ENCODE measurements at places on chromosomes 5 and 9.
A peak's percentile ranks its signal among the peaks of the same experiment; 100 is the strongest.

GRCh38 chr5:78065663-78066062 is 228.8 kb downstream of the AP3B1 start:
- no peak for DNase-seq

DNA sequence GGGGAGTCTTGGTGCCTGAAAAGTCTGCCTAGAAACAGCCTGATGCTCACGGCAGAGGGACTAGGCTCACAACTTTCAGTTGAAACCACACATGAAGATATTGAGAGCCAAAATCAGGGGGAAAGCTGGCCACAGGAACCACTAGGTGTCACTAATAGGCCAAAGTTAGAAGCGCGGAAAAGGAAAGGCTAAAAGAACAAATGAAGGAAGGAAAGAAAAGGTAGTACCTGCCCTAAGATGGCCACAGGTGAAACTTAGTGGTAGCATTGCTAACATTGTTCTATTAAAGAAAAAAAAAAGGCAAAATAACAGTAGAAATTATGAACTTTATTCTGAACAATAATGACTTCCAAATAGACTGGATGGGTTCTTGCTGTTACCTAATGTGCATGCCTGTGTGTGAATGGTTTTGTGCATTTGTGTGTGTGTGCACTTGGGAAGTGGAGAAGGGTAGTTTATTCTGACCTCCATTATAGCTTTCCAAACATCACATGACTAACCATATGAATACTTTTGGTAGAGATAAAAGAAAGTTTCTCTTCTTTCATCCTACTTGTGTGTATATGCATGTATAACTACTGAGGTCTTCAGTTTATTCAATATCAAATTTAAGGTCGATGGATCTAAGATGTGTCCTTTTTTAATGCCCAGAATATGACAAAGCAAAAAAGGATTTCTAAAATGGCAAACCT is 2.1 kb upstream of the RFESD start:
- peak; percentile 11 for DNase-seq

GRCh38 chr9:131397100-131397790 is 3.4 kb downstream of the PRRC2B start:
- DNase-seq: no peak

DNA sequence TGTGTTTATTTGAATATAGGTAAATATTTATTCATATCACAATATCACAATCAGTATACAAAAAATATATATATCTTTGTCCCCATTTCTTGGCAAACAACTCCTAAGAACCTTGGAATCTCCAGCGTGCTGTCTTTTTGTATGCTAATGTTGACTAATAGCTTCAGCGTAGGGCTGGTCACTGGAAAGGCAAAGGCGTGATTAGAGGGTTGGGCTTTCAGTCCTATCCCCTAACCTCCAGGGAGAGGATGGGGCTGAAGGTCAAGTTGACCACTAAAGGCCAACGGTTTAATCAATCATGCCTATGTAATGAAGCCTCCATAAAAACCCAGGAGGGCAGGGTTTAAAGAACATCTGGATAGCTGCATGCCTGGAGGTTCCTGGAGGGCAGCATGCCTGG is 79.6 kb upstream of the BNC2 start:
- no peak for DNase-seq

GRCh38 chr9:133304477-133305377 is 29.7 kb upstream of the ABO start:
- DNase-seq: no peak

DNA sequence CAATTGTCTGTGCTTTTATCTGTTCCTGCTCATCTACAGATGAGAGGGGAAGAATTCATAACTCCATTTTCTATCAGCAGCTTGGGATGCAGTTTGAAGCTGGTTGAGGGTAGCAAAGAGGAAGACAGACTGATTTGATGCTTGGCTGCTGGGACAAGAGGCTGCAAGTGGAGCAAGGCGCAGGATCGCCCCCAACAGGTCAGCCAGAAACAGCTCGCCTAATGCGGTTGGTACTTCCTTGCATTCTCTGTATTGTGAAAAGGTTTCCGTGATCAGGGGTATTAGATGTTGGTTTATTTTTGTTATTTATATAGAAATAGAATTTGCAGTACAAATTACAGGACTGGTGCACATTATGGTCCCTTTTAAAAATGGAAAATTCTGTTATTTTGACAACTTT is 40.6 kb downstream of the ZNF883 start:
- DNase-seq: no peak

GRCh38 chr5:142839711-142840346 is 69.7 kb downstream of the ARHGAP26 start:
- DNase-seq: no peak

DNA sequence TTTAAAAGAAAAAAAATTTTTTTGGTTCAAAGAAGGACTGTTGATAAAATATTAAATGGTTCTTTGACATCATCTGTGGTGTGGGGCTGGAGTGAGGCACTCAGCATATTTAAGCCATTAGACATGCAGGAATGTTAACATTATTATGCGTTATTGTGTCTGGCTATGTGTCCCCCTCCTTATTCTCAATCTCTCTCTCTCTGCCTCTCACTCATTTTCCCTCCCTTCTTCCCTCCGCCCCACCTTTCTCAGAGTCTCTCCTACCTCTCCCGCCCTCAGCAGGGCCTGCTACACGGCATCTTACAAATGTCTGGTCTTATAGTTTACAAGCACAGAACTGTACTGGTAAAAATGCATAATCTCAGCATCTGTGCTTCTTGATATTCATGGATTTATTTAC is 287.8 kb upstream of the TMEM161B start:
- no peak for DNase-seq

GRCh38 chr9:97985058-97985861 is 2.1 kb downstream of the ANP32B start:
- DNase-seq: peak; percentile 31

GRCh38 chr5:4275232-4275631 is 679.6 kb downstream of the IRX1 start:
- no peak for DNase-seq

GRCh38 chr5:173707392-173707791 is 90.9 kb upstream of the BOD1 start:
- no peak for DNase-seq

DNA sequence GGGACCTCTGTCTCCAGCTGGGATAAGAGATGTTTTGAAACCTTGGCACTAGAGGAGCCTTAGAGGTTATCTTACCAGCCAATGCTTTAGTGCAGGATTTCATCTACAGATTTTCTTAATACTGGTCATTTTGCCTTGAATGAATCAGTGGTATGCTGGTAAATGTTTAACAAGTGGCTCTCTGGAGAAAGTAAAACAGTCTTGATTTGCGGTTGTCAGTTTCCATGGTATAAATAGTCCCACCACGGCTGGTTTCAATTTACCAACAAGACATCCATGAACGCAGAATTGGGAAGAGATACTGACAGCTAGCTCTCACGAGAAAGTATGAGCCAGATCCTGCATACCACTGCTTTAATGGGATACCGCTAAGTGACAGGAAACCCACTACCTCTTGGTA is 56.7 kb upstream of the CXCL14 start:
- no peak for DNase-seq

DNA sequence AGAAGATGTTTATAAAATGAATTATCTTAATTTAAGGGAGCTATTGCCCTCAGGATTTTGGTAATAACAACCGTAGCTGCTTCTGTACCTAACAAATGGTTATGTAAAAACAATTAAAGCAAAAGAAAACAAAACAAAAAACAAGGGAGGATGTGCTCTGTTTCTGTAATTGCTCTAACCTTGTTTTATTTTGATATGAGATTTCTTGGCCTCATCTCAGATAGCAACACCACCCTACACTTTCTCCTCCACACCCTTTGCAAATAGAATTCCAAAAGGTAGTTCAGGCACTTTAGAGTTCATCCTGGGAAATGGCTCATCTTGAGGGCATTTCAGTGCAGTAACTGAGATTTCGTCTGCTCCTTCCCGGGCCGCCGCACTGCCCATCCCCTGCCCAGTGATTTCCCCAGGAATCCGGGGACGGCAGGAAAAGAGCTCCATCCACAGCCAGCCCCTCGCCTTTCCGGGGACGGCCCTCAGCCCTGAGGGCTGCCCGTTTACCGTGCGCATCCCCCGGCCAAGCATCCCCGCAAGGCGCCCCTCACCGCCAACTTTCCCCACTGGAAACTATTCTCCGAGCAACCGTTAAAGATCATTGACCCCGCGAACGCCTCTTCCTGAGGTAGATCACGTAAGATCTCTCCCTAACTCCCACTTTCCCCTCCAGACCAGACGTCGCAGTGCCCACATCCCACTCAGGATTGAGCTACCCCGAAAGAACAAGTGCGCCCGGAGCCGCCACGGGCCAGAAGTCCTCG is 1.2 kb downstream of the FNBP1 start:
- no peak for DNase-seq

DNA sequence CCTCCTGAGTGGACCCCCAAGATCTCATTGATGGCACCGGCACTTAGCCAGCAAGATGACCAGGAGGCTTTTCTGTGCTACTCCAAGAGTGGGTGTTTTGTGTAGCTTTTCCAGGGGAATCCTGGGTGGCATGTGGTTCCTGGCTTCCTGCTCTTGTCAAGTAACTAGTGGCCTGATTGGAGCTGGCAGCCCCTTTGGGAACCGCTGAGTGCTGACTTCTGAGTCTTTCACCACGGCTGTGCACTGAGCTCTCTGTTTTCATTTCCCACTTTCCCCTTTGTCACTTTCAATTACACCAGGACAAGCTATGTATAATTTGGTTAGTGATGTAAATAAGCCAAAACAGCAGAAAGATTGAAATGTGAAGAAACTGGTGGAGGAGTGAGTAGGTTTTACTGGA is 255.4 kb downstream of the GOLPH3 start:
- no peak for DNase-seq

- no peak for DNase-seq
Observed at GRCh38 chr9:135002802-135003201, 84.7 kb upstream of the OLFM1 start.

DNA sequence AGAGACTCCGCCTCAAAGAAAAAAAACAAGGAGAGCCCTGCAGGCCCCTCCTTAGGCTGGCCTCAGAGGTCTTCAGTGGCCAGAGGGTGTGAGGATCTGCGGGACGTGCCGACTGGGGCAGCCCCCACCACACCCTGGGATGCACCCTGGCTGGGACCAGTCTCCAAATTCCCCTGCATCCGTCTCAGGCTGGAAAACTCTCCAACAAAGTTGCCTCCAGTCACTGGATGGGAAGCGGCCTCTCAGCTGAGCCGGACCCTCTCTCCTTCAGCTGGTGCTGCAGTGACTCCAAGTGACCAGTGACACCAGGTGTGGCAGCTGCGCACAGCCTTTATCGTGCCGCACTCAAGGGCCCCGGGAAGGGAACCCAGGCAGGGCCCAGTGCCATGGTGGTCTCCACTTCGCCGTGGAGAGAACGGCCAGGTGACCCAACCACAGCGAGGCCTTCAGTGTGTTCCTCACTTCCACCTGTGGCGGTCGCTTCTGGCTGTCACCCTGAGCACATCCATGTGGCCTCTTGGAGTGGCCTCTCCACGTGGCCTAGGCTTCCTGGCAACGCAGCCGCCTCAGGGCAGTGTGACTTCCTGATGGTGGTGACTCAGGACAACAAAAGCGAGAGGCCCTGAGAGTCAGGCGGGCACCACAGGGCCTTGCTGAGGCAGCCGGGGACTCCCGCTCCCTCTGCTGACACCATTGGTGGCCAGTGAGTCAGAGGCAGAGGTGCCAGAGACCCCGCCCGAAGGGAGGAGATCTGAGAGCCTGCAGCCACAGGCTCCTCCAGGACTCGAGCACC is 19.3 kb upstream of the CAMSAP1 start:
- no peak for DNase-seq

GRCh38 chr5:126995039-126995438 is 35.3 kb downstream of the MARCHF3 start:
- no peak for DNase-seq

DNA sequence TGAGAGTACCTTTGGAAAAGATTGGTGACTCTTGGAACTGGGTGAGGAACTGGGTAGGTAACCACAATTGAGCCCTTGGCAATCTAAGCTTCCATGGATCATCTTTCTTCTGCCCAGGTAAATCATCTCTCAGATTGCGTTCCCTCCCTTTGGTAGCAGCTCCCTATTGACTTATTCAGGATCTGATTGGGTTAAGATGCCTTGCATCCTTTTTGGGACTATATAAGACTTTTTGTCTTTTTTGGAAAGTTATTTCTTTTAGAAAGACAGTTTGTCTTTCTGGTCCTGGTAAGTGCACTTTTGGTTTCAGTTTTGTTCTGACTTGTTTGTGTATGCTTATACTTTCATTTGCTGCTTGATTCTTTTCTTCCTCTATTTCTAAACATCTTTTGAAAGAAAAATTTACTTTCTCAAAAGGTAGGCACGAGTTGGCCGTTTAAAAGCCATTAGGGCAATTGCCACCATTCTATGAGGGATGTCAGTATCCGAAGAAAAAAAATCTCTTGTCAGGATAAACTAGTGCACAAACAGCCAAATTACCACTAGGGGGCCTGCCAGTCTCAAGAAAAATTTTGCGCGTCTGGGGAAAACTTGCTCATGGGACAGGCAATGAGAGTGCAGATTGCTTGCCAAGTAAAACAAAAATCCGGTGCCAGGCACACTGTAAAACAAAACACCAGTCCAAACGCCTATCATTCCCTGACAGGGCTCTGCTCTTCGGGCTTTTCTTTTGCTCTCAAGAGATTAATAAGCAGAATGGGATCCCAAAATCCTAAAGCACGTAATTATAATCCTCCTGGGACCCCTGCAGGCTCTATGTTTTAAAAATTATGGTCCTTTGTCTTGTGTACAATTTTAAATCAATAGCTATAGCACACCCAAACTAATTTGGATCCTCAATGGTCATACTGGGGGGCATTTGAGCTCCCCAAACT is 12.8 kb downstream of the OR1J1 start:
- peak; percentile 39 for DNase-seq

DNA sequence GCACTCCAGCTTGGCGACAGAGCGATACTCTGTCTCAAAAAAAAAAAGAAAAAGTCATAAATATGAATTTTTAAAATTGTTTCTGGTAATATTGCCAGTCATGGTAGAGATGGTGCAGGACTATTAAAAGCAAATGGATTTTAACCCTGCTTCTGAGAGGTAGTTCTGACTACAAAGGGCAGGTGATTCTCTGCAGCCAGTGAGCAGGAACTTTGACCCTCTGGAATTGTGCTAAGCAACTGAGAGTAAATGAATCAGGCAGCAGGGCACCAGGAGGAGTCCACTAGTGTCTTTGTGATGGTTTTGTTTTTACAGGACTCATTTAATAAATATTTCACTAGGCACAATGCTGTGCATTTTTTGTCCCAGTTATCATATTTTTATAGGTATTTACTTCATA is 781.2 kb downstream of the TLE4 start:
- no peak for DNase-seq
